Temporal lobe (tissue), 4 donors: ENCODE measurements at places on chromosomes 12 and 14. TPM values are rescaled to one million over a fixed set of nuclear protein-coding genes. Genes with fewer than 3 reads are reported as not detected.

Gene HNF1A
- not detected for total RNA-seq

Gene METTL3
- 46.7 TPM for total RNA-seq

Gene VRTN
- total RNA-seq, result not detected

Gene FAM90A1
- total RNA-seq, result not detected

Gene ANKS1B
- total RNA-seq, result 242 TPM

Gene KRT71
- 0.25 TPM for total RNA-seq

Gene GNB3
- total RNA-seq, result 0.74 TPM

Gene P2RX7
- 1.7 TPM for total RNA-seq
